Activated T-cell treated with anti-CD3 and anti-CD28 coated beads for 48 hours (primary cell): ENCODE measurements at places on chromosomes 6 and 20.

DNA sequence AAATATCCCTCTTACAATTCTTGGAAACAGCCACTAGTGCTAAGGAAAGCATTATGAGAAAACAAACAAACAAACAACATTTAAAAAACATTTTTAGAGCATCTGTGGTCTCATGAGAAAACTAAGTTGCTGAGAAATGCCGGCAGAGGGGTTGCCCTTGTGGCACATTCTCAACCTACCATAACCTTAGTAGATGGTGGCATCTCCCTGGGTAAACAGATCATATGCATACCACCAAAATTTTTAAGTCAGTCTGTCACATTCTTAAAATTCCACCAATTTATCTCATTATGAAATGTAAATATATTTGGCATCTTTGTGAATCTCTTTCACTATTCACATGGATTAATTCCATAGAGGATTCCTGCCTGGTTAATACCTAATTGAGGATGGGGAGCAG, 575.7 kb upstream of the MARCKS start:
- no peak for DNase-seq

DNA sequence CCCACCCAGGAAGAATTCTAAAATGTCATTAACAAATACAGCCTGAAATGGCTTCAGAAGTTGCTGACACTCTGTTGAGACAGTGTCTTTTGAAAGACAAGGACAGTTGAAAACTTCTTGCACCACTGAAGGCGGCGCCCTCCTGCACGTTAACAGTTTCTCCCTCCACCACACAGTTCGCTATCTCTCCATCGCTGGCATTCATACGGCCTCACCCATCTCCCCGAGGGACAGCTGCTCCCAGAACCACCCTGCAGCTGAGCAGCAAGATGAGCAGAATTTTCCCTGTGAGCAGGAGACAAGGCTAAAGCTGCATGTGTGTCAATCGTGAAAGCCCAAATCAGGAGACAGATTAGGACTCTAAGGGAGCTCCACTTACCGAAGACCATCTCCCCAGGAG, 113.3 kb downstream of the LY86 start:
- no peak for DNase-seq

GRCh38 chr20:56627122-56628014, 1.7 kb upstream of the TFAP2C start:
- DNase-seq = no peak

GRCh38 chr20:23152308-23152892, 66.3 kb upstream of the CD93 start:
- DNase-seq = no peak

GRCh38 chr6:115914098-115914497, 146.6 kb downstream of the FRK start:
- DNase-seq = no peak

DNA sequence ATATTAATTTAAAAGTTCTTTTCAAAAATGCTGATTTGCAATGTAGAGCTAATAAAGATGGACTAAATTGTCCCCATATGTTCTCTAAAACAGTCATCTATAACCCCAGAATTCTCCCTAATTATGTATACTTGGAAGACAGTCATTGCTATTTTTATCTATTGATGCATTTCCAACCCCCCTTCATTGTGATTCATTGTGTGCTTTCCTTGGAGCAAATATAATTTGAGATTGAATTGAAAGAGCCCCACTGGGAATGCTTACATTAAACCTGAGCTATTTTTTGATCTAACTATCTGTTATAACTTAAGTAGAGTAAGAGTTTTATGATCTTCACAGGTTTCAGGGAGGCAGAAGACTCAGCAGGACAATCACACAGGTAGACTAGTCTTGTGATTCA, 73.7 kb upstream of the PTCHD4 start:
- no peak for DNase-seq

DNA sequence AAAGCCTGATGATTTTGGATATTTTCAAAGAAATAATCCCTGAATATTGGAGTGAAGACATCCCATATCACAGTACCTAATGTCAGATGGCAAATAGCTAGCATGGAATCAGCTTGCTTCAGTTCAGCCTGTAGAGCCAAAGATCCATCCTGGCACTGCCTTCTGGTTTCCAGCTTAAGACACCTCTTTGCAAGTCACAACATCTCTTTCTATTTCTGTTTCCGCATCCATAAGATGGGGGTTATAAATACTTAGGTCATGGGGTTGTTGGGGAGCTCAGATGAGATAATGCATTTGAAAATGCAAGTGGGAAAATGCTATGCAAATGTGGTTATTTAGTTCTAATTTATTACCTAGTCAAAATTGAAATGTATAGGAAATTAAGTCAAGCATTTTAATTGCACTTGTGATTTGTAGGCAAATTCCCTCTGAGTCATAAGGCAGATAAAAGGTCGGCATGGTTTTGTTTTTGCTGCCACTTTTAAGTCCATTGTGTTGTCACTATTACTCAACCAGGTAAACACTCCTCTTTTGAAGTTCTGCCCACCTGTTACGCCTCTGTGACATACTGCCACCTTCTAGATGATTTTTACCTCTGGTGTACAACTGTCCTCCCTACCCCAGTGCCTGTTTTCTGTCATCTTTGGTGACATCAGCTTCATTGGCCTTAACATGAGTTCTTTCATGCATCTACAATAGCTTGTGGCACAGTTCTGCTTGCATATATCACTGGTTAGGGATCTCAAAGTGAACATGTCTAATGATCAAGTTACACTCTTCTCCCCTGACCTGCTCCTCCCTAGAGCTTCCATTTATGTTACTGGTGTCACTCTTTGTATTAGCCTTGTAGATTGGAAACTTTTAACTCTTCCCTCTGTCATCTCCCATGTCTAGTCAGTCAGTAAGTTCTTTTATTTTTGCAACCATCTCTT, 96.6 kb downstream of the CDKAL1 start:
- no peak for DNase-seq

DNA sequence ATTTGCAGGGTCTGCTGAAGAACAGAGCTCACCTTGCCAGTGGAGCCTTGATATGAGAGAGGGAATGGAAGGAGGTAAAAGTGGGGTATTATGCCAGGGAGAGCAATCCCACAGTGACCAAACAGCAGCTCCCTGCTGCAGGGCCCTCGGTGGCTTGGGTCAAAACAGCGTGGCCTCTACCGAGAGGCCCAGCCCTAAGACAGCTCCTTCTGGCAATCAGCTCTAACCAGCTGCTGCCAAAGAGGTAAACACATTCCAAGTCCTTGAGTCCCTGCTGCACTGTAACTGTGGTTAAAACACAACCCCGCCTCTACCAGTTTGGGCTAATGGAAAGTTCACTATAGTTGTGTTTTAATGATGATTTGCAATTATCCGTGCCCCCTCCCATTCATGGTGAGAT, 1.4 kb upstream of the DAAM2 start:
- DNase-seq = no peak

DNA sequence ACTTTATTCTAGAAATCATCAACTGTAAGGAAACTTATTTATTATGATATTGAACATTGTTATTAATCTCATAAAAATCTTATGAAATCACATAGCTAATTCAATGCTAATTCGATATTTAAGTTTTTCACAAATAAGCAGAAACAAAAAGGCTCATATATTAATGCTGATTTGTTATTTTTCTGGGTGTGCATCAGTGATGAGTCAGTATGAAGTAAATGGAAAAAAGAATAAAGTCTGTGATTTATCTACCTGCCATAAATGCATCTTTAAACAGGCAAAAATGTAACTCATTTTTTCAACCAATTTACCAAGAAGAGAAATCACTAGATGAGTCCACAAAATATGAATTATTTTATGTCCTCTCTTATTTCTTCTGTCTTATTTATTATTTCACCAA, 253.5 kb downstream of the PTPRK start:
- no peak for DNase-seq

DNA sequence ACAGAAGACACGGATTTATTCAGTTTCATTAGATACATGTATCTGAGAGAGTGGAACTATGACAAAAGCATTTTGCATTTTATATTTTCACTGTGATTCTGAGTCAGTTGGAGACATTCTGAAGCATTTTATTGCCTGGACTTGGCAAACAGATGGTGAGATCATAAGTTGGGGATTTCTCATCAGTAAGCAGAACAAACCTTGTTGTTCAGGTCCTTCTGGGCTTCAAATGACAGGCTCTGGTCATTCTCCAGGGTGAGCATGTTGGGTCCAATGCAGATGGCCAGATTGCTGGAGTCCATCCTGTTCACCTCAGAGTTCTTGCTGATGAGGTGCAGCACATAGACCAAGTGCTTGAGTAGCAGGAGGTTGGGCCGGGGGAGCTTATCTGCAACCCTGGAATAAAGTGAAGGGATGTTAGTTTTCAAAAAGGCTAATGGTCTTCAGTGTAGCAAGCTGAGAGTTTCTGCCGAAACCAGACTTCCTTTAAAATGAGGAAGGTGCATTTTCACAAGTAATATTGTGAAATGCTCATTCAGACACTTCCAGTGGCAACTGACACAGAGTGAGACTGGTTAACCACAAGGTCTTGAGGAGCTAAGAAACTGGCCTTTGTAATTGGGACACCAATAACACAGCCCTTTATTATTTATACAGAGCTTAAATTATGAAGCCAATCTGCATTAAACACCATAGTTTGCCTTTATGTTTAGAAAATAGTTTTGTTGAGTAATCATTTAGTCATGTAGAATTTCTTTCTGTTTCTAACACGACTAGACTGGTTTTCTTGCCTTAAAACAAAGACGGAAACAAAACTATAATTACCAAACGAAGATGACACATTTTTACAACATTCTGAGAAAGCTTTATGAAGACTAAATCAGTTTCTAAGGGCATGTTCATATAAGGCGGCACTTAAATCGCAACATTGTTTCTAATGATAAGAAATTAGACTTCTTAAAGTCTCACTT, 5.6 kb downstream of the TAGAP start:
- no peak for DNase-seq

DNA sequence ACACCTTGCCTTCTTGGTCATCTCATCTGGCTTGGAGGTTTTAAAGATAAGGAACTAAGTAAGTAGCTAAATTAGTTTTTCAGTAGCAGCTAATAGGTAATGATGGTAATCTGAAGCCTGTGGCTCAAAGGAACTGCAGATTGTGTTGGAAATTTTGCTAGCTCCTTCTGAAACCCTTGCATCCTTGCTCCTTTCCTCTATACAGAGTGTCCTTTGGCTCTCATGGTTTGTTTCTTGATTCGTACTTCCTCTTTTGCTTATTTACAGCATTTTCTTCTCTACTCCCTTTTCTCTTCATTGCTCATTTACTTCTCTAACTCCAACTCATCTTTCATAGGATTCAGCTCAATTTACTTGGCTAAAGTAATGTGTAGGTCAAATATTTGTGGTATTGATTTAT, 19.0 kb downstream of the LRRC1 start:
- DNase-seq = no peak

GRCh38 chr6:137046871-137047412, 2.2 kb upstream of the IL20RA start:
- DNase-seq = no peak

- DNase-seq = no peak
Measured at GRCh38 chr6:147218797-147219196, 14.6 kb downstream of the STXBP5 start.
